ENCODE measurements at places on chromosomes 4 and X.

- DNase-seq: no peak
Observed at GRCh38 chr4:185896817-185897488, 85.0 kb upstream of the SORBS2 start.

GRCh38 chrX:29652484-29652883 lies 562.9 kb upstream of the MAGEB2 start:
- DNase-seq: peak; percentile 52

- no peak for DNase-seq
Observed at GRCh38 chrX:500481-501010, 113.8 kb upstream of the PPP2R3B start.

DNA sequence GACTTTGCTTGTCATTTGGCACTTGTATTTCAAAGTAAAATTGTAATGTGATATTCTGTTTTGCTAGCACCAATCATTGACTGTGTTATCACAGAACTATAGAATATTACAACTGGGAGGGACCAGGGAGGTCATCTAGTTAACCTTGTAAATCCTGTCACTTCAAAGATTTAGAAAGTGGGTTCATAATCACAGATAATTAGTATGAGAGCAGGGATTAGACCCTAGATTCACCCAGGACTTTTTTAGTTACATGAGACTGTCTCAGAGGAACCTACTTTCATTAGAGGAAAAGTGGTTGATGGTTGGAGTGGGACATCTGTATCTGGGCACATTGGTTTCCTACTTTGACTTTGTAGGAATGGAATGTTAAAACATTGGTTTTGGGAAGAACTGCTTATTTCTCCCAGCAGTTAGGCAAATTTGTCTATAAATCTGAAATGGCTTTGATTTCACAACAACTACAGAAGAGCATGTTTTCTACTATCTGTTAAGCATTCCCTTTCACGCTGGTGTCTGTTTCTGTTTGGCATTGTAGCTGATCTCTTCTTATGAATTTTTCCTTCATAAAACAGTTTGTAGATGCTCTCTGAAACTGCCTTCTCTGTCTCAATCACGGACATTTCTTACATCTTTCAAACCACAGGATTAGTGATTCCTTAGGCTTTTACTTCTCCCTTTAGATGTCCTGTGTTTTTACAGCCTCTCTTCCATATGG lies 144.1 kb downstream of the DIPK2B start:
- DNase-seq: no peak

DNA sequence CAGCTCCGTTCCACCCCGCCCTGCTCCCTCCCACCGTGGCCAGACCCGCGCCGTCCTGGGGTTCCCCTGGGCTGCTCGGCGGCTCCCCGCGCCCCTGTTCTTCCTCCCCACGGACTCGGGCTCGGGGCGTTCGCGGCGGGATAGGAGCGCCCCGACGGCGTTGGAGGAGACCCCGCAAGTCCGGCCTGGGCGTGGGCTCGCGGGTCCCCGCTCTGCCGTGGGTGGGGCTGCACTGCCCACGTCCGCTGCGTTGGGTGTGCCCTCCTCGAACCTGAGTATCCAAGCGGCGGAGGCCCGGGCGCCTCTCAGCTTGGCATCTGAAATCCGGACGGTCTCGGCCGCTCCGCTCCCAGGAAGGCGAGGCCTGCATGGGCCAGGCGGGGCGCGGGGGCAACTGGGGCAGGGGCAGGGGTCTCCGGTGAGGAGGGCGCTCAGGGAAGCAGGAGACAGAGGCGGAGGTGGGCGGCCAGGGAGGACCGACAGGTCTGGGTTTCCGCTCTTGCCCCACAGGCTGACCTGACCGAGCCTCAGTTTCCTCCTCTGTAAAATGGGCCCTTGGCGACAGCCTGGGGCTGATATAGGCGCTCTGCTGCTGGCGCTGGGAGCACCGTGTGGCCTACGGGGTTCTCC lies 12.0 kb upstream of the NAT8L start:
- DNase-seq: no peak

DNA sequence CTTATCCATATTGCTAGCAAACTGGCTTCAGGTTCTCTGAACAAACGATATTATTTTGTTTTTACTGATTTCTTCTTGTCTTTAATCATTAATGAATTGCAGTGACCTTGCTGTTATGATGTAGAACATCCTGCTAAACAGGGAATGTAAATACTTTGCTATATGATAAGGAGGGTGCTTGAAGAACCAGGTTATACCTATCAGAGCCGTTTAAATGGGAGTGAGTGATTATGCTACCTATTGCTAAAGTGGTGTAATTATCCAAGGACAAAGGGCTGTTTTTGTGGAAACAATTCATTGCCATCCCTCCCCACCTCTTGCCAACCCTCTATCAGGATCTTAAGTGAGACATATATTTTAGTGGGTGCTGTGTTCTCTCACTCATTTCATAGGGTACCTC lies 788.9 kb downstream of the RPA4 start:
- DNase-seq: no peak

DNA sequence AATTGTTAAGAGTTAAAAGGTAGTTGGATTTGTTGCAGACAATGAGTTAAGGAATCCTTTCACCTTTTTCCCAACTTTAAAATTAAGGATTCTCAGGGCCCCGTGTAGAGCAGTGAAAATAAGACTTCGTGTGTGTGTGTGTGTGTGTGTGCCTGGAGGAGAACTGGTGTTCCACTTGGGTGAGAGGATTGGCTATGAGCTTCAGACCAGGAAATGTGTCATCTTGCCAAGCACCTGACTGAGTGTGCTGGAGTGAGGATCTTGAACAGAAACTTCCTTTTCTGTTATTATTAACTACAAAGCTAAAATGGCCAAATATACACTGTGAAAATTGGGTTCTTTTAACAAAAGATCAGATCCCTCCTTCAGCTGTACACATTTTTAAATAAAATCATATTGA lies 113.1 kb upstream of the VCX2 start:
- no peak for DNase-seq

DNA sequence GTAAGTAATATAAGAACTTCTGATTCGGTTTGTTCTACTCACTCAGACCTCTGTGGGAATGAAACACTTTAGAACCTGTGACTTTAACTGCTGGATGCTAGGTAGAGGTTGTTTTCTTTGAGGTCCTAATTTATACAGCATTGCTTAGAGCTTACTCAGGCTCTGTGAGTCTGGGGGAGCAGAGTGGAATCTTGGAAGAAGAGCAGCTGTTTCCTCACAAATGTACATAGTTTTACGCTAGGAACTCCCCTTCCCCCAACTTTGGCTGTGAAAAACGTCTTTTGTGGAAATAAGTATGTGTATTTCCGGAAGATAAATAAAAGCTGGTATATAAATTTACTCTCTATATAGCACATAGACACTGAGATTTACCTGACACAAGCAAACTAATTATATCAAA lies 141.4 kb downstream of the NAA11 start:
- no peak for DNase-seq

GRCh38 chr4:152951348-152951747 lies 15.2 kb downstream of the FHDC1 start:
- no peak for DNase-seq

DNA sequence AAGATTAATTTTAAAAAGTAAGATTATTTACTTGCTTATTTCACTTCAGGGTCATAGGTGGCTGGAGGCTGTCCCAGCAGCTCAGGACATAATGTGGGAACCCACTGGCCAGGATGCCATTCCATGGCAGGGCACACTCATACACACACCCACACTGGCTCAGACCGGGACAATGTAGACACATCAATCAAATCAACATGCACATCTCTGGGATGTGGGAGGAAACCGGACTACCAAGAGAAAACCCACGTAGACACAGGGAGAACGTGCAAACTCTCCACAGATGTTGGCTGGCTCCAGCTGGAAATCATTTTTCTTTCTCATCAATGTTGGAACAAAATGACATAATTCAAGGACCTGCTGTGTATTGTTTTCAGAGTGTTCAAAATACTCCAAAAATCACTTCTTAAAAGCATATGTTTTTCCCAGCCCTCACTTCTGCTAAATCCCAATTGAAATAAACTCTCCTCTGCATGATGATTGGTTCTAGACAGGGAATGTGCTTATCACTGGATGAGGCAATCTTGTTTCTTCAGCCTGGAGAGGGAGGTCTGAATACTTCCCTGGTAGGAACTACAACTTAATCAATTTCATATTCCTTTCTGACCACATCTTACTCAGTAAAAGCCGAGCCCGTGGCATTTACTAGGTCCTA lies 18.6 kb upstream of the CPE start:
- no peak for DNase-seq

- no peak for DNase-seq
Observed at GRCh38 chr4:83604321-83604720, 68.4 kb downstream of the GPAT3 start.

DNA sequence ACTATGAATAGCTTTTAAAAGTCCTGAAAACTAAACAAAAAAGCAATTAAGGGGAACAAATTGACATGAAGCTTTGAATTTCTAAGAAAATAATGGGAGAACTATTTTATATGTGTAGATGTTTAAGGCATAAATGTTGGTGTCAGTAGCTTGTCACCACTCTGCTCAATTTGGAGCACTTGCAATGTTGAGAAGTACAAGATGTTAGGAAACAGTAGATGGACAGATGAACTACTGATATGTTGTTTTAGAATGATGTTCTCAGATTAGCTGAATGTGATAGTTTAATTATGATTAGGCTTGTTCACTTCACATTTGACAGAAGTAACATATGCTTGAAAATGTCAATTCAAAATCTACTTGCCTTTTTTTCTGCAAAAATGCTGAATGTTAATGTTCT lies 525.7 kb upstream of the IGFBP7 start:
- no peak for DNase-seq

- no peak for DNase-seq
Observed at GRCh38 chr4:167989815-167990214, 102.5 kb upstream of the ANXA10 start.

- DNase-seq: no peak
Observed at GRCh38 chr4:156571146-156571545, 400.5 kb downstream of the PDGFC start.

- no peak for DNase-seq
Observed at GRCh38 chr4:71980976-71981375, 50.8 kb upstream of the NPFFR2 start.

DNA sequence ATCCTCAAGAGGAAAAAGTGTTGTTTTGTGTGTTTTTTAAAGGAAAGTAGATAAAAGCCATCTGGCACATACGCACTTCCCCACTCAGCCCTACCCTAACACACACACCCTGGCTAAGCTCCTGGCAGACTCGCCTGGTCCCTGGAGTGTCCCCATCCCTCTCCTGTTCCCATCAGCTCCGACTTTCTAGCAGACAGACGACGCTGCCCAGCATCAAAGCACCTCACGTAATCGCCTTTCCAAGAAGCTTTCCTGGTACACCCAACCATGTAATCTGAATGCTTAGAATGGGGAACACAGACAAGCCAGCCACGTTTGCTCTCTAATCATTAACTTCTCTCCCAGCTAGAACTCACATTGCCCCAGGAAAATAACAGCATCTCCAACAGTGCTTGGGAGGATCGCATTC lies 116.2 kb downstream of the AFAP1 start:
- DNase-seq: no peak

- peak; percentile 19 for DNase-seq
Observed at GRCh38 chrX:74420196-74421035, 877 bp upstream of the SLC16A2 start.

DNA sequence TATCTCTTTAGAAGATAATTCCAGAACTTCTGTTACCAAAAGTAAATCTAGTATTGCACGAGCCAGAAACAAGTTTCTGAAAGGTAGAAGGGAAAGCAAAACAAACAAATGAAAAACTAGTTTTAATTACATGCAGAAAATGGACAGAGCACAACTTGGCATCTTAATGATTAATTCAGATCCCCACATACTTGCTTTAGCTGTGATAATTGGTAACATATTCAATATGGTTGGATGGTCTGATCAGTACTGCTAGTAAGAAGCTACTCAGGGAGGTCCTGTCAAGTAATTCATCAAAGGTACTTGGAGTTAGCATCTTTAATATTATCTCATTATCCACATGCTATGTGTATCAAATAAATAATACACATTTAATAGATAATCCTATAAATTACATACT lies 204.3 kb downstream of the TRAM1L1 start:
- no peak for DNase-seq

- DNase-seq: no peak
Observed at GRCh38 chr4:123497340-123497739, 100.7 kb downstream of the SPRY1 start.

- no peak for DNase-seq
Observed at GRCh38 chrX:40694802-40695201, 40.5 kb downstream of the MED14 start.

DNA sequence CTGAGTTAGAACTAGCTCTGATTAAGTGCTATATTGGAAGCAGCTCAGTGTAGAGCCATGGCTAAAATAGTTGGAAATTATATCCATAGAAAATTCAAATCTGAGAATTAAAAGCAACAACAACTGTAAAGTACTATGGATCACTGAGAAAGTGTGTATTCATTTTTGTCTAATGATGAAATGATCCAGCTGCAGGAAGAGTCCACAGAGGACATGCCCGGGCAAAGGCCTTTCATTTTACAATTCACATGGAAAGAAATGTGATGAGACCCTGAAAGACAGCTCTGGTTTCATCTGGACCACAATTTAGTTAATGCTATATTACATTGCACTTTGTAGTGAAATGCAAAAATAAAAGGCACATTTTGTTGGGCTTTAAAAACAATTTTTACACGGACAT lies 196.8 kb upstream of the FAT1 start:
- no peak for DNase-seq

DNA sequence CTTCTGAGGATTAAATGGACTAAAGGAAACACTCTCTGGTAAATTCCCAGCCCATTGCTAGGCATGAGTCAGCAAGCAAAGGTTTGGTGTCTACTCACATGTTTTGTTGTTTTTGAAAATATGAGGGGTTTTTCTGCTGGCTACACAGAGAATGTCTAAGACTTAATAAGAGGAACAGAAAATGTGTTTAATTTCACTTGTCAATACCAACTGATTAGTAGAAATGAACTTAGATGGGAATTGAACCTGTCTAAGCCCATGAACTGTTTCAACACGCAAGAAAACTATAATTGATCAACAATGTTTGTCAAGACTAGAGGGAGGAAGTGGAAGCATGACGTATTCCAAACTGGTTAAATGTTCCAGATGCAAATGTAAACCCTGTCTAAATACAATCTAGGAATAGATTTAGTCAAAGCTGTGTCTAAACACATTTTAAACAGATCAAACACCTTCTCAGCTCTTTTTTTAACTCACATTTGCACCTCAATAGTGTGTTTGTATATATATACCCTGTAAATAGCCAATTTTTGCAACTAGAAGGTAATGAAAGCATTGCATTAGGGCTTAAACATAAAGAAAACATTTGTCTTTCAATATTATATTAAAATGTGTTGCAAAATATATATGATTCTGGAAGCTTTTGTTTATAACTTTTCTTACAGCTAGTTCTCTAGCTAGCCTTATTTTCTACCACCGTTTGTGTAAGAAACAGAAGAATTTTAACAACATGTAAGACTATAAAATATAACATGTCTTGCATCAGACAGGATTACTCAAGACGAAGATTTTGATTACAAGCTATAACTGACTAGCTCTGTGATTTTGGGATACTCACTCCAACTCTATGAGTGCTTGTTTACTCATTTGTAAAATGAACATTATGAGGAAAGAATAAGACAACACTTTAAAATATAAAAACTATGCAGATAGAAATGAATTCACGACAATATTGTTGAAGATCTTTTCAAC lies 607.8 kb downstream of the FSTL5 start:
- peak; percentile 6 for DNase-seq

All from astrocyte of the cerebellum (primary cell).